ENCODE measurements at places on chromosomes 3 and 15.

DNA sequence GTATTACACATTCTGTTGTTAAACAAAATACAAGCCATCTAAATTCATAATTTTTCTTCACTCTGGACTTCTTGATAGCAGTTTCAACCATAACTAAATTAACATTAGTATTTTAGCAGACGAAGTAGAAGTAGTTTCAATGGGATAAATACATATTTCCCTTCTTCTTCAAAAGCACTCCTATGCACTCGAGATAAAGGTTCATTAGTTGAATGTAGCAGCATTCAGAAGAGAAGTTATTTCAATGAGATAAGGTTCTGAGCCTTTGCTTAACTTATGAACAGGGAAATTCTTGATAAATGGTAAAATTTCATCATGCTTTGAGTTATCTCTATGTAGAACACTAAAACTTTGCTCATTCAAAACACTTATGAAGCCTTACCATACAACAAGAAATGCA lies 11.8 kb downstream of the TM4SF18 start:
- DNase-seq = no peak

DNA sequence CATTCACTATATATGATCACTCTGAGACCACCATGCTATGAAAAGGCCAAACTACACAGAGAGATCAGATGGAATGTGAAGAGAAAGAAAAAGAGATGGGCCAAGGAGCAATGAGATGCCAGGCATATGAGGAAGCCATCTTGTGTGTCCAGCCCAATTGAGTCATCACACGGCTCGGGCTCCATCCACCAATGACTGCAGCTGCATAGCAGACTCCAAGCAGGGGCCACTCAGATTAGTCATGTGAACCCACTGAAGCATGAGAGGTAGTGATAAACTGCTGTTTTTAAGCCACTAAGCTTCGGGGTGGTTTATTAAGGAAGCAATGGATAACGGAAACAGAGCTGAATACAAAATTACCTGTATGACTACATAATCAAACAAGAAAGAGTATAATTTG lies 185.9 kb downstream of the SUCLG2 start:
- DNase-seq = no peak

DNA sequence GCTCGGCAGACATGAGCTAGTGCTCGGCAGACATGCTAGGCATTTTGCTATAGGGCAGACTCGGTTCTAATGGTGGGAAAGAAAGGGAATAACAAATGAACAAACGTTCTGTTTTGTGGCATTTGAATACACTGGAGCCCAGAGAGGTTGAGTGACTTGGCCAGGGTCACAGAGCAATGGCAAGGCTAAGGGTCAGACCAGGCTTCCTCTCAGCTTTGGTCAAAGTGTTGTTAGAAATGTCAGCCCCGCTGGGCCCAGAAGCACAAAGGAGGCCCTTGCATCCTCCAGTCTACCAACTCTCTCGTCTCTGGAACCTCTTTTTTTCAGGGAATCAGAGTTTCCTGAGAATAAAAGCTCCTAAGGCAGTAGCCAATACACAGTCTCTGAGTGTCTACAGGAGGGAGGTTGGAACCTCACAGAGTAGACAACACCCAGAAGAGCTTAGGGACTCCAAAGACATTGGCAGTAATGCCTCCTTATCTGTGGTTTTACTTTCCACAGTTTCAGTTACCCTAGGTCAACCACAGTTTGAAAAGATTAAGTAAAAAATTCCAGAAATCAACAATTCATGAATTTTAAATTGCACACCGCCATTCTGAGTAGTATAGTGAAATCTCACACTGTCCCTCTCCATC lies 47.3 kb downstream of the SSUH2 start:
- DNase-seq = no peak

DNA sequence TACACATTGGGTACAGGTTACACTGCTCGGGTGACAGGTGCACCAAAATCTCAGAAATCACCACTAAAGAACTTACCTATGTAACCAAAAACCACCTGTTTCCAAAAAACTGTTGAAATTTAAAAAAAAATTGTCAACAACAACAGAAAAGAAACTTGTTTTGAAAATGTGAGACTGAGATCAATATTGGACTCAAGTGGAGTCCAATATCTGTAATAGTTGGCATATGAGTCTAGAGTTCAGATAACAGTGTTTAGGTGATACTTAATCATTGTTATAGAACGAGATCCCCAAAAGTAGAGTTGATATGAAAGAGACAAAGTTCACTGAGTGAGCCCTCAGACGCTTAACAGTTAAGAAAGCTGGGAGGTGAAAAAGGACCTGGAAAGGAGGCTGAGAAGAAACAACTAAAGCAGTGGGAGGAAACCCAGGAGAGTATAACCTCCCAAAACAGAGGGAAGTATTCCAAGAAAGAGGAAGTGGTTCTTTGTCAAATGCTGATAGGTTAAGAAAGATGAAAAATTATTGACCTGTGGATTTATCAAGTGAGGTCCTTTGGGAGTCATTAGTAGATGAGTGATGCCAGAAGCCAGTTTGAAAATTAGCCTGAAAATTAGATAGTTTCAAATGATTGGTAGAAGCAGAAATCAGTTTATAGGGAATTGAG lies 388.6 kb upstream of the DPH6 start:
- DNase-seq = no peak

DNA sequence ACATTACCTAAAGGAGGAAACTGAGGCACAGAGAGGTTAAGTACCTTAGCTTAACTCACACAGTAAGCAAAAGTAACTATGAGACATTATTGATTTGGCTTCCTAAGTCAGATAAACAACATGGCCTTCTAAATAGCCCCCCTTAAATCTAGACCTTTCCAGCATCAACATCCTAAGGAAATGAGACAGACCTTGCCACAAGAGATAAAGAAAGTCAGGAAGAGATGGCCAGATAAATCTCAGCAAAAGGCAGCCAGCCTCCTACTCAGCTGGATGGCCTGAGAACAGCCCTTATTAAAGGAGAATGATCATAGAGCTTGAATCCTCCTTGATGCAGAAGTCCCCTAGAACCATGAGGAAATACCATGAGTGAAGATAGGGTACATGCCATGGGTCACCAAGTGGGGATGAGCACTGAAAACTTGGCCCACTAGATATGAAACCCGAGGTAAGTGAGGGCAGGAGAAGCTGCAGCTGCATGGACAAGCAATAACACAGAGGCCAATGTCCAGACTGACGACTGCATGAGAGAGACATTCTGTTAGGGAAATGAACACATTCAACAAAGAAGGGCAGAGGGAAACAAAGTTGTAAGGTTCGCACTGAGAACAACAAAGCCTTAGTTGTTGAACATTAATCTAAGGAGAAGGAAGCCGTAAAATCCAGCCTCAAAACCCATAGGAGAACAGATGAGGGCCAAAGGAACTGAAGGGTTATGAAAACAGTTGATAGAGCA lies 69.6 kb downstream of the ZIC4 start:
- no peak for DNase-seq

DNA sequence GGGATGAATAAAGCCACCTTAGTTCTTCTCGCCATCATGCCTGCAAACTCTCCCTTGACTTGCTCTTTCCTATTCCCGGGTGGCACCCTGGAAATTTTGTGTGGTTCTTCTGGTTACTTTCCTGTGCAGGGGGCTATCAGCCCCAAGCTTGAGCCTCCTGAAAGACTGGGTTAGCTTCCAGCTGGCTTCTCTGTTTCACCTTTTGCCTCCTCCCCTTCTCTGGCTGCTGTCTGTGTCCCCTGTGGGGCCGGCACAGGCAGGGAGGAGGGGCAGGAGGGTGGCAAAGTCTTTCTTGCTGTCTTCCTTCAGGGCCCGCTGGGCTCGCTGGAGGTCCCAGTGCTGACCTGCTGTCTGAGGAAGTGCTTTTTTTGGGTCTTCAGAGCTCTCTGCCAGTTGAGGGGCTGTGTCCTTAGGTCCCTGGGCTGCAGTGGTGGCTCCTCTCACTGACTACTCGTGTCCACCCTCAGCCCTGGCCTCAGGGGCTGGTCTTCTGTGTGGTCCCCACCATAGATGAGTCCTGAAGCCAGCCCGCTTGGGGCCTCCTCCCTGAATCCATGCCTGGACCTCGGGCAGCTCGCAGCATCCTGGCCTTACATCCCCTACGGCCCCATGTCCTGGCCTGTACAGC lies 196.5 kb downstream of the KLF13 start:
- DNase-seq = no peak

GRCh38 chr3:184486614-184487013 lies 75.0 kb upstream of the EPHB3 start:
- DNase-seq = no peak

DNA sequence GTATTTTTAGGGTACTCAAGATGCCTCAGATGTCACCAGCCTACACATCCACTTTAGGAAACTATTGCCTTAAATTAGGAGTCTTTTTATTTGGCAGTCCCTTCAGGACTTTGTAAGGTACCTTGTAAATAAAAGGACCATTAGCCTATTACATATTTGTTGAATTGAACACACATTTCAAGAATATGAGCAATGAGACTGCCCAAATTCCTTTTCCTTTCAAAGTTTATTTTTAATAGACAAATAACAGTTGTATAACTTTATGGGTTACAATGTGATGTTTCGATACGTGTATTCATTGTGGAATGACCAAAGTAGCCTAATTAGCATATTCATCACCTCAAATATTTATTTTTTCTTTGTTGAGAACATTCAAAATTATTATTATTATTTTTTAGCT lies 176.7 kb upstream of the PDZRN3 start:
- DNase-seq = no peak

- no peak for DNase-seq
These were observed 25.4 kb upstream of the MRPS22 start for GRCh38 chr3:139318431-139318816.

DNA sequence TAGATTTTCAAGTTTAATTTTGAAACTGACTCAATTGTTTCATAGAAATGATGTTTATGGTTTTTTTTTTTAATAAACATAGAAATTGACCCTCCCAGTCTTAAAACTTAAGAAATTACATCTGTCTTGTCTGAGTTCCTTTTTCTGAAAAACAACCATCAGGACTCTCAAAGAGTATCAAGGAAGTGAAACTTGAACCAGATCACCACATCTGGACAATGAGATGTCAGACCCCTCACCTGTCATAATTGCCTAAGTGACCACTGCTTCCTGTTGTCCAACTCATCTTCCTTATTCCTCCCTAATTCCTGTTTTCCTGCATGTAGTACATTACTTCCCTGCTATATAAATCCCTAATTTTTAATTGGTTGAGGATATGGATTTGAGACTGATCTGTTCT lies 441.5 kb upstream of the ARHGEF26 start:
- DNase-seq = no peak

GRCh38 chr15:94893091-94893490 lies 661.7 kb downstream of the MCTP2 start:
- no peak for DNase-seq

DNA sequence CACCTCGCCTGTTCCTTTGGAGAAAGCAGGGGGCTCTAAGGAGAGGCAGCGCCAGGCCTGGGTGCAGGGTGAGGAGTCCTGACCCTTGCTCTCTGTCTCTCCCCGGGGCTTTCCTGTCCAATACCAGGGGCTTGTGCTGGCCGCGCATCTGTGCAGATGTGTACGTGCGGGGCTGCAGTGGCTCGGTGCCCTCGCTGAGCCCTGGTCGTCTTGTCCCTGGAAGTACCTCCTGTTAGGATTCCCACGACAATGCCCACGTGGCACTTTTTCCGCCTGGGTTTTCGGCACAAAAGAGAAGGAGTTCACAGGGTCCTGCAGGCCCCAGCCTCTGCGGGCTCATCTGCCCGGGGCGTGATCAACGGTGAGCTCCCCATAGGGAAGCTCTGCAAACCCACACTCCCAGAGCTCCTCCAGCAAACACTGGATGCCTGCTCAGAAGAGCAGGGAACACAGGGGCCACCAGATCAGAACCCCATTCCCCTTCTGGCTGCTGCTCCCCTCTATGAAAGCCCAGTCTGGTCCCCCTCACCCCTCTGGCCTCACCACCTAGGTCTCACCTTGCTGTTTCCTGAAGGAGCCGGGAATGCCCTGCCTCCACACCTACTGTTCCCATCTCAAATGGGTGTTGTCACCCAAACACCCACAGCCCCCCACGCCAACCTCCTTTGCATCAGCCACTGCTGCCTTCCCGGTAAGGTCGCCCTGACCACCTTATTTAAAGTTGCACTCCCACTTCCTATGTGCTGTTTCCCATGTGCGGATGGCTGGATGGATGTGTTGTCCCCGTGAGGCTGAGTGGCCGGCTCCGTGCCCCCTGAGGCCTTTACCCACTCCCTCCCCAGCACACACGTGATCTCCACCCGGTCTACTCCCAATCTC lies 62.6 kb upstream of the PRR20G start:
- DNase-seq = no peak

DNA sequence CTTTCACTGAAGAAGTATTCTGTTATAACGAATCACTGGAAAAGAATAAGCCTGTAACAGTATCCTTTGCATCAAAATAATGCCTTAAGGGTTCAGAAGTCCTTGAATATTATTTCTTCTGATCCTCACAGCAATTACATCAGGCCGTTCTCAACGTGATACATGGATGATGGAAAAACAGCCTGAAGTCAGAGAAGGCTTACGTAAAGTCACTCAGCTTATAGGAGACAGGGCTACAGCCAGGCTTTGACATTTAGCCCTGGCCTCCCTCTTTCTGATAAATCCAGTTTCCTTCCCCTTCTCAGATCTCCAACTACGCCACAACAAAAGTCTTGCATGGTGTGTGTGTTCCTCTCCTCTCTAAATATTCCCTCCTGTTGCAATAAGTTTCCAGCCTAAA lies 131.9 kb downstream of the ANO10 start:
- no peak for DNase-seq

- DNase-seq = no peak
These were observed 215.8 kb downstream of the KCNH8 start for GRCh38 chr3:19364148-19364547.

Measured in CD4-positive, alpha-beta T cell treated with Interleukin-12 subunit alpha and Interleukin-12 subunit beta, for 1 hour (primary cell).